Activated CD8-positive, alpha-beta T cell treated with anti-CD3 and anti-CD28 coated beads, Interleukin-2, amount 10 ng/mL, durations not matched to agents 7 days and 5 days (primary cell): ENCODE measurements at places on chromosomes 6 and 20. TPM values are rescaled to one million over a fixed set of nuclear protein-coding genes. Genes with fewer than 3 reads are reported as not detected.

- DNase-seq: no peak
- no peaks in the 10 kb centered on the region for H3K27me3 ChIP-seq
- H3K4me1 ChIP-seq: peaks cover 6% of the 10 kb centered on the region
- no peak overlapping the region for H3K4me3 ChIP-seq
Observed at GRCh38 chr20:20691477-20692235, 20.8 kb downstream of the RALGAPA2 start.

GRCh38 chr20:3222635-3223600 lies 13.6 kb downstream of the ITPA start:
- H3K27me3 ChIP-seq: no peaks in the 10 kb centered on the region
- peaks cover 19% of the 10 kb centered on the region for H3K4me1 ChIP-seq
- peak; percentile 51 for DNase-seq
- peaks cover 28% of the 10 kb centered on the region for H3K36me3 ChIP-seq
- peak overlapping the region; percentile 75 for H3K27ac ChIP-seq

- no peak overlapping the region for H3K27ac ChIP-seq
- no peak for DNase-seq
- H3K4me3 ChIP-seq: no peak overlapping the region
- peaks cover 10% of the 10 kb centered on the region for H3K27me3 ChIP-seq
- no peaks in the 10 kb centered on the region for H3K4me1 ChIP-seq
Observed at GRCh38 chr20:36285746-36286447, 20.2 kb upstream of the DLGAP4 start.

DNA sequence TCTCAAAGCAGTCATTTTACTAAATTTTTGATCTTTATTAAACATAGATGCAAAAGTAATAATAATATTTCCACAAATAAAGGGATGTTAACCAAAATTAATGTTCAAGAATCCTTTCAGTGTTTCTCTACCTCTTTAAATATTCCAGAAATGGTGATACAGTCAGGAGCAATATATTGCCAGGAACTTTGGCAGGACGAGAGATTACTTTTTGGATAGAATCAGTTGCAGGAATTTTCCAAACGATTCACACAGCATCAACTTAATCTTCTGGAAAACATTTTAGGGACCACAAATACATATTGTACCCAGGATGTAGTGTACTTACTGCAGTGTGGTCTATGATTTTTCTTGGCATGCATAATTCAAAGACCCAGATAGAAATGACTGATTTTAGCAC lies 125.7 kb downstream of the LAMA2 start:
- H3K36me3 ChIP-seq: no peaks in the 10 kb centered on the region
- peaks cover 2% of the 10 kb centered on the region for H3K27me3 ChIP-seq
- H3K27ac ChIP-seq: no peak overlapping the region
- H3K4me3 ChIP-seq: no peak overlapping the region
- no peaks in the 10 kb centered on the region for H3K4me1 ChIP-seq
- no peak for DNase-seq

DNA sequence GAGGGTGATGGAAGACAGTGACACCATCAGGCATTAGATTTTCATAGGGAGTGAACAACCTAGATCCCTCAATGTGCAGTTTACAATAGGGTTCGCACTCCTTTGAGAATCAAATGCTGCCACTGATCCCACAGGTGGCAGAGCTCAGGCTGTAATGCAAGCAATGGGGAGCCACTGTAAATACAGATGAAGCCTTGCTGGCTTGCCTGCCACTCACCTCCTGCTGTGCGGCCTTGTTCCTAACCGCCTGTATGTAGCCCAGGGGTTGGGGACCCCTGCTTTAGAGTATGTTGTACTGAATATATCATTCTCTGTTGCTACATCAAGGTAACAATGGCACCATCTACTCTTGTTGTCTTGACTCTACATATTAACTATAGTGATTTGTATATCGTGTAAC lies 37.1 kb downstream of the TPD52L1 start:
- peaks cover 9% of the 10 kb centered on the region for H3K27me3 ChIP-seq
- no peak overlapping the region for H3K27ac ChIP-seq
- no peaks in the 10 kb centered on the region for H3K36me3 ChIP-seq
- peaks cover 6% of the 10 kb centered on the region for H3K4me1 ChIP-seq
- H3K4me3 ChIP-seq: no peak overlapping the region

DNA sequence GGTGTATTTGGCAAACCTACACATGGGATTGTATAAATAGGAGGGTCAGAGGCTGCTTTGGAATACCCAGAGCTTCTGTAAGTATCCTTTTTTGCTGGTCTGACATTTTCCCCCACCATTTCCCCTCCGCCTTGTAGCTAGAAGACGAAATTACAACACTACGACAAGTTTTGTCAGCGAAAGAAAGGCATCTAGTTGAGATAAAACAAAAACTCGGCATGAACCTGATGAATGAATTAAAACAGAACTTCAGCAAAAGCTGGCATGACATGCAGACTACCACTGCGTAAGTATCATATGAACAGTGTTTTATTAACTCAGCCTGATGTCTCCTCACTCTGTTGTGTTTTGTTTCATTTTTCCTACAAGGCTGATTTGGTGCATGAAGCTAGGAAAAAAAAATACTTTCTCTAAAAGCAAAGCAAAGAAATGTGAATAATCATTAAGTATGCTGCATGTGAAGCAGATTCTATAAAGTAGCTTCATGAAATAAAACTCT lies 72.7 kb downstream of the HDDC2 start:
- H3K27ac ChIP-seq: no peak overlapping the region
- DNase-seq: no peak
- no peak overlapping the region for H3K4me3 ChIP-seq

GRCh38 chr6:108947114-108947854 lies 99.1 kb downstream of the ARMC2 start:
- H3K4me1 ChIP-seq: peaks cover 44% of the 10 kb centered on the region
- no peak for DNase-seq
- no peak overlapping the region for H3K4me3 ChIP-seq

FERMT1 gene
- not detected for total RNA-seq

HSPA12B gene
- total RNA-seq: not detected

SUMO4 gene
- total RNA-seq: 10.1 TPM
